Activated gamma-delta T cell (primary cell): ENCODE measurements at places on chromosomes 2 and 18.

DNA sequence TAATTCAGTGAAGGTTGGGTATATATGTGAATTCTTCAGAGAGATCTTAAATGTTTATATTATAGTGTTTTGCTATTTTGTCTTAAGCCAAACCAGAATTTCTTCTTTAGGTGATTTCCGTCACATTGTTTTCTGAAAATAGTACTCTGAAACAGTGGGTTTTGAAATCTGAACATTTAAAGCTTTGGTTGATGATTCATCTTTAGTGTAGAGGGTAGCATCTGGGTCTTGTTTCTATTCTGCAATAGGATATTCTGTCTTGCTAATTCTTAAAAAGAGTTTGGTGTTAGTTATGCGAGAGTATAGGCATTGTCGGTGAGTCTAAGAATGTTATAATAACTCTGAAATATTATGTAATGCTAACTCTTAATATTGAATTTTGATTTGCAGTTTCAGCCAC lies 69.6 kb upstream of the FAM237A start:
- DNase-seq: no peak

DNA sequence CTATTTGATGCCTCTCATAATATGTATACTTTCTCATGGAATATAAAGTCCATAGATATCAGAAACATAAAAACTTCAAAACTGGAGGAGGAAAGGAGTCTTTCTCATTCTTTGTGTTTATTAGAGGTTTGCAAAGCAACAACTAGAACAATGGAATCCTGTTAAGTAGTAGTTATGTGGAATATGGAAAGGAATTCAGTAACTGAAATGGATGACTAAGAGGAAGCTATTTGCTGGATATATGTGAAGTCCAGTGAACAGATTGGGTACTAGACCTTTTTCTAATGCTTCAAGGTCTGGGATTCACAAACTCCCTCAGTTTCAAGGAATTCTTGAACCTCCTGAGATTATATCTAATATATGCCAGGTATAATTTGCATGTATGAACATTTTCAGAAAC lies 353.6 kb upstream of the FANCL start:
- DNase-seq: no peak

GRCh38 chr2:57075226-57075625 lies 891.4 kb downstream of the CCDC85A start:
- no peak for DNase-seq

GRCh38 chr18:48080546-48080945 lies 150.1 kb upstream of the SMAD2 start:
- no peak for DNase-seq

GRCh38 chr2:109399066-109399465 lies 214.7 kb downstream of the SEPTIN10 start:
- no peak for DNase-seq

- DNase-seq: no peak
Observed at GRCh38 chr2:229835596-229836283, 86.1 kb downstream of the TRIP12 start.

DNA sequence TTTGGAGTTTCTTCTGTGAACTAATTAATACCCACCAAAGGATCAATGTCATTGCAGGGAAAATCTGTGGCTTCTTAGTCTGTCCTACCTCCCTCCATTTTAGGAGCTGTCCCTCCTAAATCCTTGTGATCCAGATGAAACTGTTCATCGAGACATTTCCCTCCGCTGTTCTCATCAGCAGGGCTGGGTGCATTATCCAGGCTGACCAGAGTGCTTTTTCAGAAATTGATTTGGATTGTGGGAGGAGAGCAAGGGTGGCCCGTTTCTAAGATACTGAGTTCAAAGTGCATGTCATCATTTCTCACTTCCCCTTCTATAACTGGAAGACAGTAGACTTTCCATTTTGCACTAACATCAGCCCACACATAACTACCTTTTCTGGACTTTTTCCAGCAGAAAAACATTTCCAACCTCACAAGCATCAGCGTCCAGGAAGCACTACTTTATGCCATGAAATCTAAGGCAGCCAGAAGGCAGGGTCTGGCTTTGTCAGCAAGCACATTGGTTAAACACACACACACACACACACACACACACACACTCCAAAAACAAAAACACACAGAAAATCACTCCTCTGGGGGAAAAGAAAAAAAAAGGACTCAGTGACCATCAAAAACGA lies 94.1 kb downstream of the ANKRD44 start:
- DNase-seq: no peak

GRCh38 chr2:192013211-192013610 lies 166.3 kb upstream of the CAVIN2 start:
- no peak for DNase-seq

- DNase-seq: no peak
Observed at GRCh38 chr18:56468396-56468795, 170.0 kb downstream of the TXNL1 start.

DNA sequence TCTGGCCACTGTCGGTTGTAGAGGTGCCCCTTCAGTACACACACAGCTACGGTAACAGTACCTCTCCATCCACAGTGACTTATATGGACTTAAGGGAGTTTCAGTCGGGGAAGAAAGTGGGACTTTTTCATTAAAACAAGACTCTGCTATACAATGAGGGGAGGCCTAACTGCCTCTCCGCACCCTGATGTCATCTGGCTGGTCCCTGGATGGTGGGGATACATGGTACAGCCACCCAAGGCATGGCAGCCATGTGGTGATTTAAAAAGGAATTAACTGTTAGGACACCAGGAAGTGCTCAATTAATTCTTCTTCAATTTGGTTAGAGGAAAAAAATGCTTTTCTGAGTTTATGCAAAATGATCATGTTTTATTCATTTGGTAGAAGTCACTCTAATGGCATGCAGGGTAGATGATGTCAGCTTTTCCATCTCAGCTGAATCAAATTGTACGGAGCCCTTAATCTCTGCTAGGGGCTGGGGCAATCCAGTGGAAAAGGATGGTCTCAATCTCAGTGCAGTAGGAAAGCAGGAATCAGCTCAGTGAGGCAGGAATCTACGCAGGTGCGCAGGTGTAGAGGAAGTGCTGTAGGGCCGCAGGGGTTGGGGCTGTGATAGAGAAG lies 243.9 kb downstream of the PRKCE start:
- no peak for DNase-seq

- no peak for DNase-seq
Observed at GRCh38 chr2:120821446-120822160, 85.9 kb downstream of the GLI2 start.

DNA sequence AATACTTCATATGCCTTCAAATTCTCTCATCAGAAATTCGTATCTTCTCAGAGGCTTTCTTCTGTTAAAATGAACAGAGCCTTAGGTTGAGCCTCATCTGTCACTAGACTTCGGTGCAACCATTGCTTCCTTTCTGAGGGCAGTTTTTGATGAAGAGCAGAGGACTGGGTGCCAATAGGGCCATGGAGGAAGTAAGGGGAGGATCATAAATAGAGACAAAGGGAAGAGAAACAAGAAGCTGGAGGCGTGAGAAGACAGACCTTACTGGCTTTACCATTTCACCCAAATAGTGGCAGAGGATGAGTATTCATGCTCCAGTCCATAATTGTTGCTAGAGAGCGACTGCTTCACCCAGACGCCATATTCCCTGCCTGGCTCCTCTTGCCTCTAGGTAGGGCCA lies 215.6 kb upstream of the PKDCC start:
- no peak for DNase-seq

GRCh38 chr18:74499633-74500032 lies 3.5 kb downstream of the CNDP2 start:
- DNase-seq: no peak

GRCh38 chr2:105933906-105934305 lies 189.2 kb downstream of the NCK2 start:
- no peak for DNase-seq

DNA sequence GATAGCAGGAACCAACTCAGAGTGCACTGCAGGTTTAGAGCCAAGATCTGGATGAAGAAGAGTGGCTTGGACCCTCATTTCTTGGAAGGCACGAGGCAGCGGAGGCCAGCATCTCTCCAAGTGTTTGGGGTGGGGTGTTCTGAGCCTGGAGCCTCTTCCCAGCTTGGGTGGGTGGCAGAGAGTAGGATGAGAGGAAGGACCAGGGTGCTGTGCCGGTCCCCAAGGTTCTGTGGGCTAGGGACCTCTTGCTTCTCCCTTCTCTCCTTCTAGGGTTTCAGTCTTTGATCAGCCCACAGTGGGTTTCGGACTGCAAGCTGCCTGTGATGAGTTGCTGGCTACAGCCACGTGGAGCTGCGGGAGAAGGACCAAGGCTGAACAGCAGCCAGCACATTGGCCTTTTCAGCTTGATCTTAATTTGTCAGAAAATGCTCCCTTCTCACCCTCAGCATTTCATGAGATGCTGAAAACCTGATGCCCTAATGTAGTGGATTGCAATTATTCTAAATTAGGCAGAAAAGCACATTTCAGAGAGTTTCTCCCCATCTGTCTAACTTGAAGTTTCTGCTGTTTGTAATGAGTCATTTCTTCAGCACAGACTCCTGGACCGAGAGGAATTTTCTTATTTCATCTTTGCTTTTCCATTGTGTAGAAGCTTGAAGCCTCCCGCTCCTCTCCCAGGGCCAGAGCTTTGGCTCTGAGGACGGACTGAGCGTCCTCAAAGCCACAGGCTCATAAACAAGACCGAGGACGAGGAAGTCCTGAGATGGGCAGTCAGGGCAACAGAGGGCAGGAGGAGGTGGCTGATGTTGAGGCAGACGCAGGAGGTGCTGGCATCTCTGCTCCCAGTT lies 99.1 kb upstream of the HDAC4 start:
- no peak for DNase-seq

GRCh38 chr18:5439986-5440696 lies 103.7 kb downstream of the EPB41L3 start:
- DNase-seq: no peak

DNA sequence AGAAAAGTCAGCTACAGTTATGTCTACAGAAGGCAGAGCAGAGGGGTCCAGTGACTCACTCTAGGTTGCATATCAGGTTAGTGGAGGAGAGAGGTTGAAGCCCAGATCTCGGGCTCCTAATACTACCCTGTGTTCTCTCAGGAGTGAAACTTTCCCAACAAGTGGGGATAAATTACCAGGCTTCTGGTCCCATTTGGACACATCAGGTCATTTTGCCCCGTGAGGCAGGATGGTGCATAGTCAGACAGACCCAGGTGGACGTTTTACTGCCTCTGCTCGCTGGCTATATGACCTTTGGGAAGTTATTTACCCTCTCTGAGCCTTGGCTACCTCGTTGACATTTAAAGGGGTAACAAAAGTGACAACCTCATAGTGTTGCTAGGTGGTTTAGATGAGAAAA lies 128.0 kb upstream of the REV1 start:
- no peak for DNase-seq

DNA sequence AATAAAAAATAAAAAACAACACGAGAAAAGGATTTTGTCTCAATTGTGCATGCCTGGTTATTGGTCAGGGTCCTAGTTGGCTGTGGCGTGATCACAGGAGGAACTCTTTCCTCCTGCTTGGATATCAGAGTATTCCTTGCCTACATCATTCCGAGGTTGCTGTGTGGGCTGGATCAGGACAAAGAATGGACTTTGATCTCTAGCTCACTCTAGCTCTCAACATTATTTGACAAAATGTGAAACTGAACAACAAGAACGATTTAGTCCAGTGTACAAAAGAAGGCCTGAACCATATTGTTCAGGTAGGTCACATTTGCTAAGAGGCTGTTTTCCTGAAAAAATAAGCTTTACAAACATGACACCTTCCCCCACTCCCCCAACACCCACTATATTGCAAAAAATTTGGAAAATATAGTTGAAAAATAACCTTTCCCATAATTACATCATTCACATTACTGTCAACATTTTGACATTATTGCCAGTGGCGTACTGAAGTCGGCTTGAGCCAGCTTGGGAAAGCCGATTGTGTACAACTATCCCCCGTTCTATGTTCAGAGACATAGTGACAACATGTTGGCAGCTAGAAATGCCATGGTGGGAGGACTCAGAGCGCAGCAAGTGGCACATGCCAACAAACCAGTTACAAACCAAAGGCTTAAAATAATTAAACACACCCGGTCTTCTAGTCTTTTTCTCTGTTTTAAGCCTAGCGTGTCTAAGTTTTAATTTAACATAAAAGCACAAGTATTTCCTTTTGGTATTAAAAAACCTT lies 179.0 kb downstream of the LPIN1 start:
- DNase-seq: no peak

DNA sequence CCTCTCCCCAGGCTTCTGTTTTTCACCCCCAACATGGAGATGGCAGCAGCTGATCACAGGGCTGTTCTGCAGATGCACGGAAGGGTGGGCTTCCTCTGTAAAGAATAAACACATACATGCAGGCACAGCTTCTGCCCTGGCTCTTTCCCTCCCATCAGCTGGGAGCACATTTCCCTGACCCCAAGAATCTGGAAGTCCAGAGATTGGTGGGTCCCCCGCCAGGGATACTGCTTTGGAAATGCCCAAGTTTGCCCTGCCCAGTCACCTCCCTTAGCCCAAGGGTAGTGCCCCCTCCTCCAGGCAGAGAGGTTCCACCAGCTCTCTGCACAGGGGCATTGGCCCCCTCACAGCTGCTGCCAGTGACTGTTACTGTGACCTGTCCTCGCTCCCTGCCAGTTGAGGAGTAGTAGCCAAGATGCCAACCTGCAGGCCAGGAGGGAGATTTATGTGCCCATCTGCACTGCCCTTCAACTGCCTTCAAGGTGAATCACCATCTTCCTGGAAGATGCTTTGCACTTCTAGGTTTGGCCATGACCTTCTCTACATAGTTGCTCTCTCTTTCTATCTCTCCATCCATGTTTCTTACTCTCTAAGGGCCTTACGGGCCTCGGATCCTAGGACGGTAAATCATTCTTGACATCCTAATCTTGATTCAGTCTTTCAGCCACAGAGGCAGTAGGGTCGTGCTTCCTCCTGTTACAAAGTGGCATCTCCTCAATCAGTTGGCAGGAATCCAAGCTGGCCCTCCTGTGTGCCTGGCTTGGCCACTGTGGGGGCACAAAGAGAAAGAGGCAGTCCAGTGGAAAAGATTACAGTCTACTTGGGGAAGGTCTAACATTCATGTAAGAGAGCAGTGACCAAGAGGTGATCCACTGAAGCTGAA lies 121.8 kb downstream of the CTIF start:
- DNase-seq: no peak

DNA sequence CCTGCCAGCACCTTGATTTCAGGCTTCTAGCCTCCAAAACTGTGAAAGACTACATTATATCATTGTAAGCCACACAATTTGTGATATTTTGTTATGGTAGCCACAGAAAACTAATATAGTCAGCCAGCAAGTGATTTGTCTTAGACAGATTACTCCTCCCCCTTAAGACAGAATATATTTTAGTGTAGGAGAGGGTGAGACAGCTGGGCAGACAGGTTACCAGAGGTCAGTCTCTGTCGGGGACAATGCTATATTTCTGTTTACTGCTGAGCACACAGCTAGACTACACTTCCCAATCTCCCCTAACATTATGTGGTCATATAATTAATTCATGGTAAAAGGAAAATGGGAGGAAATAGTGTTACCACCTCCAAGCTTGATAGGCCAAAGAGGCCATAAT lies 185.8 kb upstream of the PIK3C3 start:
- DNase-seq: no peak

- DNase-seq: no peak
Observed at GRCh38 chr2:235234736-235235135, 259.1 kb upstream of the AGAP1 start.

- DNase-seq: no peak
Observed at GRCh38 chr18:22822024-22822423, 111.1 kb upstream of the RBBP8 start.
